BJ (cell line): ENCODE measurements at places on chromosomes 4 and X.

GRCh38 chrX:78653118-78653822 is 5.9 kb downstream of the RTL3 start:
- peak; percentile 54 for DNase-seq

- no peak for DNase-seq
Observed at GRCh38 chr4:41964401-41964800, 17.2 kb upstream of the DCAF4L1 start.

DNA sequence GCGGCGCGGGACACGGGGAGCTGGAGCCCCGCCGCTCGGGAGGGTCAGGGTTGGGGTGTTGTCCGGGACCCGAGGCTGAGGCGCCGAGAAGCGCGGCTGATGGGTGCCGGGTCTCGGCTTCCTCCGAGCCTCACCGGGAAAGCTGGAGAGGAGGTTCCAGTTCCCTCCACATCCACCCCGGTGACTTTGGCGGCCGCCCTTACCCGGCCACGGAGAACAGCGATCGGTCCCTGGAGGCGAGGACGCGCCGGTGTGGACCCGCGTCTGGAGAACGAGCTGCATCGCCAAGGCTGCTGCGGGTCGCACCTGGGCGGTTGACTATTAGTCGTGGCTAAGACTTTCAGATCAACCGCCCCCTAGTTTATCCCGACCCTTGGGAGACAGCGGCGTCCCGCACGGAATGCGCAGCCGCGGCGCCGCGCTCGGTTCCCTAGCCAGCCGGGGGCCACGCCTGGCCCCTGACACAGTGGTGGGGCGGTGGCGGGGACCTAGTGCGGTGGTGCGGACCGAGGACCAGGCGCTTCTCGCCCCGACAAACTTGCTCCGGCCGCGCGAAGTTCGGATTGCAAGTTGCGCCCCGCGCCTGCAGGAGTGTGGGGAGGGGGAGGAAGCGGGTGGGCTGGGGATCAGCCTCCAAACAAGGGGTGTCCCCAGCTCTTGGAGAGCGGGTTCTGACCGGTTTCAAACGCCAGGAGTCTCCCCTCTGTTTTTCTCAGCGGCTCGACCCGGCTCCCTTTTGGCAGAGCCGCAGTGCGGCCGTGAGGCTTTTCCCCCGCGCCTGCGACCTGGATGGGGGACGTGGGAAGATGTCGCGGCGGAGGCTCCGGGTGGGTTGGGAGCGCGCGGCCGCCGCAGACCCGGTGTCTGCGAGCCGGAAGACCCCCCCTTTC is 568 bp downstream of the FHDC1 start:
- DNase-seq, result no peak

- DNase-seq, result no peak
Observed at GRCh38 chr4:177281351-177281909, 28.2 kb upstream of the NEIL3 start.

DNA sequence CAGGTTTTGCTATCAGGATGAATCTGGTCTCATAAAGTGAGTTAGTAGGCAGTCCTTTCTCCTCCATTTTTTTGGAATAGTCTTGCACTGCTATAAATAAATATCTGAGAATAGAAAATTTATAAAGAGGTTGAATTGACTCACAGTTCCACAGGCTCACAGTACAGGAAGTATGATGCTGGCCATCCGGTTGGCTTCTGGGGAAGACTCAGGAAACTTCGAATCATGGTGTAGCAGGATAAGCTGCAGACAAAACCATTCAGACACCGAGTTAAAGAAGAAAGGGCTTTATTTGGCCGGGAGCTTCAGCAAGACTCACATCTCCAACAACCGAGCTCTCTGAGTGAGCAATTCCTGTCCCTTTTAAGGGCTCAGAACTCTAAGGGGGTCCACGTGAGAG is 348.2 kb downstream of the KCTD8 start:
- no peak for DNase-seq

GRCh38 chrX:150182161-150182560 is 181.0 kb upstream of the MAMLD1 start:
- DNase-seq, result no peak

- DNase-seq, result no peak
Observed at GRCh38 chrX:101419489-101419888, 11.5 kb downstream of the HNRNPH2 start.

GRCh38 chr4:183788308-183788905 is 116.7 kb upstream of the STOX2 start:
- no peak for DNase-seq

DNA sequence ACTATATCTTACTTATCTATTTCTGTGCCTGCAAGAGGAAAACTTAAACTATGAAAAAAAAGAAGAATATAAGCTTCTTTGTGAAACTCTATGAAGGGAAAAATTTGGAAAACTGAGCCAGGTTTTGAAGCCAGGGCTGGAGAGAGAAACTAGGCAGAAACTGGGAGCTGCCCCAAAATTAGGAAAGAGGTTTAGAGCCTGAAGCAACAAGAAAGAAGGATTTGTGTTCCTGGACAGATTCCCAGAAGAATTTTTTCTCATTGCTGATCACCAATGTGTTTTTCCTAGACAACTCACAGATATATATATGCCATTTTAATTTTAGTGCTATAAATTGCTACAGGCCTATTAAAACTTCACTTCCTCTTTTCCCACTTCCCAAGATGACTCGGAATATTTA is 245.0 kb upstream of the GEMIN8 start:
- no peak for DNase-seq

- no peak for DNase-seq
Observed at GRCh38 chr4:112288455-112288854, 2.8 kb upstream of the TIFA start.

GRCh38 chr4:66097218-66097617 is 426.9 kb upstream of the EPHA5 start:
- no peak for DNase-seq

DNA sequence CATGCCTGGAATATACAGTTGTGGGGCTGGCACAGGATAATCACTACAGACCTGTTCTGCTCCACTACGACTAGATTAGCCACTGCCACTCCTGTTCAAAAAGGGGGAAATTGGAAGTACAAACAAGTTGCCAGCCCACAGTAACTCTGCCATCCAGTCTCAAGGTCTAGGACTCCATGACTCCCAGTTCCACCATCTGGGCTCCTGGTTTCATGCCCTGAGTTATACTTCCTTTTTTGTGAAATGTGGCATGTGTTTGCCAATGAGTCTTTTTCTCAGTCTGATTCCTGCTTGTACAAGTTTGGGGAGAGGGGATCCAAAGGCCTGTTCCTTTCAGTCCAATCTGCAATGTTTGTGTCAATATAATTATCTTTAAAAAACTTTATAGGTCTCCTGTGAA is 1.0 kb upstream of the BLOC1S4 start:
- DNase-seq, result no peak

- peak; percentile 20 for DNase-seq
Observed at GRCh38 chr4:20418861-20419451, 167.3 kb downstream of the SLIT2 start.

- no peak for DNase-seq
Observed at GRCh38 chr4:176760471-176760870, 32.3 kb downstream of the VEGFC start.

DNA sequence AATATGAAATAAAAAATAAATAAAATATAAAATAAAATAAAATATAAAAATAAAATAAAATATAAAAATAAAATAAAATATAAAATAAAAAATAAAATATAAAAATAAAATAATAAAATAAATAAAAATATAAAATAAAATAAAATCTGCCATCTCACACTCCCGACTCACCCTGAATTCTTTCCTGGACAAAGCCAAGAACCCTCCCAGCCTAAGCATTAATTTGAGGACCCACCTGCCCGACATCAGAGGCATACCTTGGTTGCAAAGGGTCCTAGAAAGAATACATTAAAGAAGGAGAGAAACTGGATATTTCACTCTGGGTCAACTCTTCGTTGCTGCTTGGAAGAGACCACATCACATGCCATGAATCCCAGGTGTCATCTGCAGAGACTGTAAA is 138.3 kb downstream of the CRLF2 start:
- no peak for DNase-seq

- DNase-seq, result no peak
Observed at GRCh38 chr4:123579961-123580360, 183.4 kb downstream of the SPRY1 start.

GRCh38 chr4:16794816-16795445 is 103.5 kb downstream of the LDB2 start:
- no peak for DNase-seq

- no peak for DNase-seq
Observed at GRCh38 chrX:135112096-135112729, 8.1 kb downstream of the ETDB start.

DNA sequence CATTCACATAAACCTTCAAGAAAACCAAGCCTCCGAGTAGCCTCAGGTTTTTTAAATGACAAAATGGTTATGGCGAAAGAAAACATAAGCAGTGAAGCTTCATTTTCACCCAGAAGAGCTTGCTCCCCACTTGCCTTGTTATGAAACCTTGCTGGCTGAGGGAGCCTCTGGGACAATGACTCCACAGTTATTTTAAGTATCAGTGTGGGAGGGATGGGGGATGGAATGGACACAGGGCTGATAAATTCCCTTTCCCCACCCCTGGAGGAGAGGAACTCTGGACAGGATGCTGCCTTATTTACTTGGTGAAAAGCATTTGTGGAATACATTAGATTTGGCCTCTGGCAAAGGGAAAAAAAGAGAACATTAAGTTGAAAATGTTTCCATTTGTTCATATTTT is 220.7 kb upstream of the CNKSR2 start:
- no peak for DNase-seq

DNA sequence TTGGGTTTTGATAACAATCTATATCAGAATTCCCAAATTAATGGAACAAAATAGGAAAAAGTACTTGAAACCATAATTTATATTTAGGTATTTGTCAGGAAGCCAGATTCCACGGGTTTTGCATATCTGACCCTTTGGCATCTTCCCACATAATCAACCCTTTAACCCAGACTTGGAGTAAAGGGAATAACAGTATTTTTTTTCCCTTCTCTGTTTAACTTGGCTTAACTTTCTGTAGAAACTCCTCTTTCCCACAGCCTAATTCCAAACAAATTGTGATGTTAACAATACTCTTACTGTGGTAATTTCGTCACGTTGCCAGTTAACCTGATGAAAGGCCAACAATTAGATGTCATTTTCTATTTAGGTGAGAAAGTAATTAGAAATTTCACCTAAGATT is 49.4 kb upstream of the GUCY1A1 start:
- DNase-seq, result no peak

GRCh38 chr4:162059656-162060055 is 104.1 kb downstream of the FSTL5 start:
- no peak for DNase-seq

- DNase-seq, result no peak
Observed at GRCh38 chr4:124686279-124686678, 26.3 kb downstream of the ANKRD50 start.

DNA sequence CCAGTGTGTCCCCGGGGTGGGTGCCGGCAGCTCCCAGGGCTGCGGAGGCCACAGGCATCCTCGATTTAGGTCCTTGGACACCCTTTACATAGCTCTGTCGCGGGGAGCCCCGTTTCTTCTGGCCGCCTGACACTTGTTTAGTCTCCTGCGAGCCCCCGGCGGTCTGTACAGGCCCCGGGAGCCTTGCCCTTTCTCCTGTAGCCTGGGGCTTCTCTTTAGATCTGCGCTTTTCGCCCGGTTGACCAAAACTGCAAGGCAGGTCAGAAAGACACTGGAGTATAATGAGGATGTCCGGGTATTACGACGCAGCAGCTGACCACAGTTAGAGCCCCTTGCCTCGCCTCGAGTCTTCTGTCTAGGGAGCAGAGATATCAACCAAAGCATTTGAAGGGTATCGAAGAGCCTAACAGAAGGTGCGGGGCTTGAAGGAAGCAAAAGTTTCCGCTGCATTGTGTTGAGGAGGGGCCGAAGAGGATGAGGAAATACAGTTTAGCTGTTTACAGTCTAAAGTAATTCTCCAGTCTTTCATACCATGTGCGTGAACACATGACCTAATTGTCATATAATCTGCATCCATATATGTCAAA is 479 bp downstream of the BRCC3 start:
- DNase-seq, result no peak

GRCh38 chr4:146957237-146957636 is 11.6 kb upstream of the TTC29 start:
- DNase-seq, result peak; percentile 35

- no peak for DNase-seq
Observed at GRCh38 chr4:4870576-4871241, 11.2 kb downstream of the MSX1 start.

GRCh38 chr4:183405303-183405702 is 39.1 kb upstream of the CDKN2AIP start:
- no peak for DNase-seq

DNA sequence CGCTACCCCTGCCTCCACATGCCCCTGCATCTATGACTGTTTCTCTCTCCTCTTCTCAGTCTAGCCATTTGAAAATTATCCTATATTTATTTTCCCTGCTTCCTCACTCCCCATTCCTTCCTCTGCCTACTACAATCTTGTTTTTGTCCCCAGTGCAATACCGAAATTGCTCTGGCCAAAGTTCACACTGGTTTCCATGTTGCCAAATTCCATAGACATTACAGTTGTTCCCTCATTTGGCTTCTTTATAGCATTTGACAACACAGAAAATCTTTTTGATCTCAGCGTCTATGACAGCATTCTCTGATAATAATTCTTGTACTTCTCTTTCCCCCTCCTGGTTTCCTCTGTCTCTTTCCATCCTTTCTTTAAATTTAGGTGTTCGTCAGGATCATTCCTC is 99.4 kb downstream of the GPR82 start:
- DNase-seq, result no peak

DNA sequence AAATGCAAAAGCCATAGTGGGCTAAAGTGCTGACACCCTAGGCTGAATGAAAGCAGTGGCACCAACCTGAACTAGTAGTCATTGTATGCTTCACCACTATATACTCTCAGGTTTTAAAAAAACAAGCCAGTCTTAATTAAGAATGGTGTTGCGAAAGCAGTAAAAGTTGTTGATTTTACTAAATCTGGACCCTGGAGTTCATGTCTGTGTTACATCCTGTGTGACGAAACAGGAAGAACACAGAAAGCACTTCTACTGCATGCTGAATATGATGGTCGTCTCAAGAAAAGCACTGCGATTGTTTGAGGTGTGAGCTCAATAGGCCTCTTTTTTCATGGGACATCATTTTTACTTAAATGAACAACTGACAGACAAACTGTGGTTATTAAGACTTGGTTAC is 24.2 kb upstream of the GDPD2 start:
- no peak for DNase-seq

DNA sequence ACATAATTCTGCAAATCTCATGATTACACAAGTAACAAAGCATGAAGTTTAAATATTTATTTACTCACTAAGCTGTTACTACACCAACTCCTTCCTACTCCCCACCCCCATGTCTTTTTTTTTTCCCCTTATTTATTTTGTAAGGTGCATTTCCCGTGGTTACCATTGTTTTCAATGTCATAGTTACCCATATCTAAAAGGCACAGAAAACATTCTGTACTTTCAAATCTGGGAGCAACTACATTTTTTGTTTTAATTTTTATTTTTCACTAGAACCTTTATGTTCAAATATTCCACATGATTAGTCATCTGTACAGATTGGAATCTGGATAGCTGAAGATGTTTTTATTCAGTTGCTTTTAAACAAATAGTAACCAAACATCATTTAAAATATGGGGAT is 62.8 kb downstream of the PPP3CA start:
- no peak for DNase-seq

- no peak for DNase-seq
Observed at GRCh38 chrX:97936296-97936695, 1052.6 kb downstream of the RPA4 start.
